ENCODE measurements at places on chromosomes 7 and 10.

DNA sequence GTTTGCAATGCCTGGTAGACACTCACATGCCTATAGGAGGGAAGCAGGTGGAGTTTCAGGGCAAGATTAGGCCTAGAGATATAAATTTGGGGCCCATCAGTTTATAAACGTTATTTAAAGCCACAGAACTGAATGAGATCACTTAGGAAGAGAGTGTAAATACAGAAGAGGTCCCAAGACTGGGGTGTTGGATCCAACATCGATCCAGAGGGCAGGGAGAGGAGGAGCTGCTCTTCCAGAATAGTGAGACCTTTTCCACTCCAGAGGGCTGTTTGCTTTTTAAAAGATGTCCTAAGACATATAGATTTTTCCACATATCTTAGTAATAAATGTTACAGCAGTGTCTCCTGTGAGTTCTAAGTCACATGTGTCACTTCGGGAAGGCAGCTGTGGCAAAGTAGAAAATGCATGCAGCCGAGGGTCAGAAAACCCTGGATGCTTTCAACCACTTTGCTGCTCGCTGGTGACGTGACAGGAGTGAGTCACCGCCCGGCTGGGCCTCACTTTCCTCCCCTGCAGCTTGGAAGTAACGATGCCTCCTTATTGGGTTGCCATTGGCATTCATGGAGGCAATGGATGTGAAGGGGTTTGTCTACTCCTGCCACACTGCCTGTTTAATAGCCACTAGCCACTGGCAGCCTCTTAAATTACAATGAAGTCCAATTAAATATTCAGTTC, 95.4 kb downstream of the TRIL start:
- no peak for DNase-seq

GRCh38 chr10:127556916-127557315, 7.8 kb downstream of the NPS start:
- DNase-seq = no peak

- no peak for DNase-seq
Measured at GRCh38 chr10:28975891-28976531, 298.7 kb downstream of the BAMBI start.

DNA sequence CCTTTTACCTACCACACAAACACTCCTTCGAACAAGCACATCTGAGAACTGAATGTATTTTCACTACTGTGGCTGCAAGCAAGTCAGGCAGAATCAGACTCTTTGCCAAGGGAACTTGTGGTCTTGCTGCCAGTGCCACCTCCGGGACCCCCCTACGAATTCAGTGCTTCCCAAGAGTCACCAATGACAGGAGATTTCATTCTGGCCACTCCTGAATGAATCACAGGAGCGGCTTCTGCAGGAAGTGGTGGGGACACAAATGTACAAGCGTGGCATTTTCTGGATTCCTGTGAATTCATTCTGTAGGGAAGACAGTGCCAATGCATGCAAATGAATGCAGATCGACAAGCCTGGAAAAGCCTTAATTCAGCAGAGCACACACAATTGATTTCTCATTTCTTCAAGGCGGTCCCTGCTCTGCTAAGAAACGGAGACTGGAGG, 161.2 kb downstream of the CAMK1D start:
- no peak for DNase-seq

- no peak for DNase-seq
Measured at GRCh38 chr10:79102498-79102874, 33.7 kb downstream of the ZMIZ1 start.

DNA sequence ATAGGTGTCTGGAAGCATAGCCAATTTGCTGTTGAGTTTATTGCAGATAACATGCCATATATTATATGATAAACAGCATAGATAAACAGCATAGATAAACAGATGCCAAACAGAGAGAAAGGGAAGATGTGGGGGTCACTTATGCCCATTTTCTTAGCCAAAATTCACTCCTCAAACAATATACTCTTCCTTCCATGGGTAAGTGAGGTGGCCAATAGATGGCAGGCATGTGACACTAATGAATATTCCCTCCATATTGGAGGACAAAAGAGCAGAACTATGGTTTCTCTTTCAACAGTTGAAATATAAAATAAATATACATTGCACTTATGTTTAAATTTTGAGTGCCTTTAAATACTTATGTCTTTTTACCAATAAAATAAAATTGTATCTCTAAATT, 1212.8 kb downstream of the REEP3 start:
- no peak for DNase-seq
